Foreskin keratinocyte (primary cell): ENCODE measurements at places on chromosomes 1 and 21.

DNA sequence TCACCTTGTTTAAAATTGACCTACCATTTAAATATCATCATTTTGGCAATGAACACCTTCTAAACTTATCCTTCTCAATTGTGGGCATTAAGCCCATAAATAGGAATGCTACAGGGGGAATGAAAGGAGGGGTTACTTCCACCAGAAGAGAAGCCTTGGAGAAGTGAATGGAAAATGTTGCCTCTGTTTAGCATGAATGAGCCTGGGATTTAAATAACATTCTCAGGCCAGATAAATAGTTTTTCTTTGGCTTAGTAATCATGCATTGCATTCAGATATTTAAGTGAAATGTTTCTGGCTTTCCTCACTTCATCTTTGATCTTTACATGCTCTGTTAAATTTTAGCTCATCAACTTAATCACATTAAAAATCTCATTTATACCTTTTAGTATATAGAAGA lies 284.3 kb upstream of the FMN2 start:
- DNase-seq = no peak

DNA sequence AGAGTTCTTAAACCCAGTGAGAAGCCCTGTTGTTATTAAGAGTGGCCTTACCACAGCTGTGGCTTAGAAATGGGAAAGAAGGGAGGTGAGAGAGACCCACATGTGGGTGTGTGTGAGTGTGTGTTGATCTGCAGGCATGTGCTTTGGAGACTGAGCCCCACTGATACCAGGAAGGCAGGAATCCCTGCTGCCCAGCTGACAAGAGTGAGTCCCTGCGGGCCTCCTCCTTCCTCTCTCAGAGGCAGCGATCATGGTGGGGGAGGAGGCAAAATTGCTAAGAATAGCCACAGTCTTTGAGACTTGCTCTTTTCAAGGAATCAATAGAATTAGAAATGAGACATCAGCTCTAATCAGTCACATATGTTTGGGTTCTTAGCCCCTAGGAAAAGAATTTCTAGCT lies 87.0 kb upstream of the WARS2 start:
- no peak for DNase-seq

GRCh38 chr1:38589036-38589435 lies 270.5 kb downstream of the RRAGC start:
- DNase-seq = peak; percentile 17

- DNase-seq = no peak
Observed at GRCh38 chr1:119539636-119540035, 32.6 kb downstream of the HSD3B1 start.

- DNase-seq = no peak
Observed at GRCh38 chr1:76729142-76729541, 138.1 kb upstream of the ST6GALNAC5 start.

- DNase-seq = no peak
Observed at GRCh38 chr21:17334484-17334883, 178.4 kb upstream of the CXADR start.

DNA sequence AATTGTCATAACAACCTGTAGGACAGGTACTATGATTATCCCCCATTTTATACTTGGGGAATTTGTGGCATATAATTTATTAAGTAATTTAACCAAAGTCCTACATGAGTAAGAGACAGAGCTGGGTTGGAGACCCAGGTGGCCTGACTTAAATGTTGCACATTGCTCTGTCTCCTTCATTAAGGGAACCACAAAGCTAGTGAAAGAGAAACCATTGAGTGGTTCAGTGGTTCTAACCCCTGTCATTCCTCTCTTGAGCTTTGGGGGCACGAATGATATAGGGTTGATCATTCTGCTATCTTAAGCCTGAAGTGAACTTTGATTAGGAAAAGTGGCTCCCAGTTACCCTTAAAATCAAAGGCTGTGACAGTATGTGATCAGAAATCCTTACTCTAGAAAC lies 5.3 kb upstream of the MAP3K7CL start:
- no peak for DNase-seq

- no peak for DNase-seq
Observed at GRCh38 chr1:221911714-221912113, 169.8 kb upstream of the DUSP10 start.

DNA sequence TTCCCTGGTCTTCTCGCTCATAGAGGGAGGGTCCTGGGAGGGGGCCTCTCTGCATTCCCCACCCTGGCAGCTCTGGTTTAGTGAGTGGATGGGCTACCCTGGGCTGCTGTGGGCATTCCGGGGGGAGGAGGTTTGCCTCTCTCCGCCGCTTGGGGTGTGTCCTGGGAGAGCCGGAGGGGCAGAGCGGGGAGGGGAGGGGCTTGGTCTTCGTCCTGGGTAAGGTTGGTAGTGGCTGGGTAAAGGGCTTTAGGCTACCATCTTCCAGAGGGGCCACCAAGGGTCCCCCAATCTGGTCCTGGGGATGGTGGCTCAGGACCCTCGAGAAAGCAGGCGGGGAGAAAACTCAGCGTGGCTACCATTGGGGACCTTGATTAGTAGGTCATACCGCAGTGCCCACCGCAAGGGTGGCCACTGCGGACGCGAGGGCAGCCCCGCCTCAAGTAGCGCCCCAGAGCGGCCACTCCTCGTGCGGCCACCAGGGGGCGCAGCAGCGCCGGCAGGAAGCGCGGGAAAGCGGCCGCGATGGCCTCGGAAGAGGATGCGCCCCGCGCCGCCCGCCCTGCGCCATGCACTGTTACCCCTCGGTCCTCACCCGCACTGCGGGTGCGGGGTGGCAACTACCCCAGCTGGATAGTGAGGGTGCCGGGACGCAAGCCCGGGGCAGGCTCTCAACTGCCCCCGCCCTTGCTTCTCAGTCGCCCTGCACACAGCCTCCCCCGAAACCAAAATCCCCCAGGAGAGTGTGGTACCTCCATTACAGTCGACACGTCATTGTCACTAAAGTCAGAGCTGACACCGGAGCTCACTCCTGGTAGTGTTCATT lies 44.1 kb upstream of the SLC25A33 start:
- no peak for DNase-seq

- no peak for DNase-seq
Observed at GRCh38 chr1:165451691-165452090, 6.8 kb upstream of the RXRG start.
